ENCODE measurements at places on chromosomes 7 and 10. TPM values are rescaled to one million over a fixed set of nuclear protein-coding genes. Genes with fewer than 3 reads are reported as not detected.

DNA sequence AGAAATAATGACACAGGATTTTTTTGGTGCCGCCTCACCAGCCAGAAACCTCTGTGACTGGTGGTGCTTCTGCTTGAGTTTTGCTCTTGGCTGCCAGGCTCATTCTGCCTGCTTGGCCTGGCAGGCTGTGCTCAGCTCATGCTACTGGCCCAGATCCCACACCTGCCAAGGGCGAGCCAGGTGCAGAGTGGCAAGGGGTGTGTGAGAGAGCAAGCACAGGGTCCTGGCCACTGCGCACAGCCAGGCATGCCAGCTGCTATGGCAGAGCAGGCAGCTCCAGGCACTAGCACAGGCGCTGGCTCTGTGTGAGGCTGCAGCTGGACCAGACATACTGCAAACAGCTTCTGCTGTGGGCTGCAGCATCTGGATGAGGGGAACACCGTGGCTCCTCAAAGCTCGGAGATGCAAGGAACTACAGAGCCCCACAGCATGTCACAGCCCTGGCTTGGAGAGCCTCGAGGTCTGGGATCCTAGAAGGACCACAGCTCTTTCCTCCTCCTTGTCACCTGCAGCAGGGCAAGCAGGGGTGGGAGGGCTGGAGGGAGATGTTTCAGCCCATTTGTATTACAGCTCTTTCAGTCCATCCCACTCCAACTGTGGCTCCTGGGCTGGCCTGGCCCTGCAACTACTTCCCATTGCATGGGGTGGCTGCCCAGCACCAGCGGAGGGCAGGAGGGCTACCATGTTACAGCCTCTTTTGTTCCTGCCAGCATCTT is 313.4 kb upstream of the SEMA3C start:
- DNase-seq = no peak

The FAM25G gene
- not detected for total RNA-seq

The CCDC186 gene
- 22.9 TPM for total RNA-seq

The TEX36 gene
- total RNA-seq = not detected

DNA sequence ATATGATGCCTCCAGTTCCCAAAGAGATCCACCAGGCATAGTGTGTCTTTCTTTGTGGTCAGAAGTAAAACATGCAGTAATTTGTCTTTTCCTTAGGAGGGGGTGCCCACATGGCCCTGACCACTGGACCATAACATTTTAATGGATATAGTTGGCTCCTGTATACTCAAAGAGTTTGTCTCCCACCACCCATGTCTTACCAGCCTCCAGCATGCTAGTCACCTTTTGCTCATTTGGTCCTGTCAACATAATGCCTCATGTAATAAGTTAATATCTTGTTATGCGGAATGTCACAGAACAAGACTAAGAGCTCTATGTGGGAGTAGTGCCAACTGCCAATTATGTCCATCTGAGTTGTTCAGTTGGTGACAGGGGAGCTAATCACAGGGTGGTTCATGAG is 83.4 kb upstream of the IFRD1 start:
- no peak for DNase-seq

GRCh38 chr7:127252778-127253280 is at the start of gene GRM8:
TSS of gene GRM8 (minus strand) at chr7:127252941.
- DNase-seq = peak; percentile 87

The CUEDC2 gene
- total RNA-seq = 64.0 TPM

DNA sequence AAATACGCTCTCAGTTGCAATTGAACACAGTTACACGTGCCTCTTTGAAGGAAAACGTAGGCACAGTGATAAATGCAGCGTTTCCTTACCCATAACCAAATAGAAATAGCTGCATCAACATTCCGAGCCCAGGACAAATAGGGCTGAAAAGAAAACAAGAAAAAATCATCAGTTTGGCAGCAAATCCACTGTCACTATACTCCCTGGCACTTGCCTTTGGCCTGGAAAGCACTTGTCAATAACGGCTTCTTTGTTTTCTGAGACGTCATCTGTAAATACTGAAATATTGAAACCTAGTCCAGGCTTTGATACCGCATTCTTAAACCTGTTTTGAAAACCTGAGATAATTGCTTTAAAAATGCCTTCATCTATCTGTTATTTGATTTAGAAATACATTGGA is 167.2 kb upstream of the AKR1E2 start:
- DNase-seq = no peak

DNA sequence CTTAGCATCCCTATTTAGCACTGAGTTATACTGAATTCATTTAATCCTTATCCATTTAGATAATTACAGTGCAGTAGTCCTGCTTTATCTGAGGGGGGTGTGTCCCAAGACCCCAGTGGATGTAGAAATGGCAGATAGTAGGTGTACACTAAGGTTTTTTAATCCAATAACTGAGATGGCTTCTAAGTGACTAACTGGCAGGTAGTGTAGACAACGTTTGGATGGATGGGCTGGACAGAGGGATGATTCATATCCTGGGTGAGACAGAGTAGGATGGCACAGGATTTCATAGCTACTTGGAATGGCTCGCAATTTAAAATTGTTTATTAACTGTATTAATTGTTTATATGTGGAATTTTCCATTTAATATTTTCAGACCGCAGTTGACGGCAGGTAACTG is 295.6 kb downstream of the CCDC3 start:
- no peak for DNase-seq

DNA sequence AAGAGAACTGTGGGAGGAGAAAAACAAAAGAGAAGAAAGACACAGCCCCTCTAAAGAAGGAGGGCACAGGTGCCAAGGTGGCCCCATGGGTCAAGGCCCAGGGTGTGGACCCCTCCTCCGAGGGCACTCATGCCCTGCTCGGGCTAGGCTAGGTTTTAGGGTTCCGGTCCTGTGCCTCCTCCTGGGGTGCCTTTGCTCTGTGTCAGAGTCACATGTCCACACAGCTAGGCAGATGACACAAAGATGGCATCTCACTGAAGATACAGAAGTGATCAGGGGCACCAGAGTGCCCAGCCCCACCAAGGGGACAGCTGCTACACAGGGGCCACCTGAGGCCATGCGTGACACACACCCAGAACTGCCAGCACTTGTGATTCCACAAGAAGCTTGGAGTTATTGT is 116.4 kb upstream of the PPIF start:
- no peak for DNase-seq

DNA sequence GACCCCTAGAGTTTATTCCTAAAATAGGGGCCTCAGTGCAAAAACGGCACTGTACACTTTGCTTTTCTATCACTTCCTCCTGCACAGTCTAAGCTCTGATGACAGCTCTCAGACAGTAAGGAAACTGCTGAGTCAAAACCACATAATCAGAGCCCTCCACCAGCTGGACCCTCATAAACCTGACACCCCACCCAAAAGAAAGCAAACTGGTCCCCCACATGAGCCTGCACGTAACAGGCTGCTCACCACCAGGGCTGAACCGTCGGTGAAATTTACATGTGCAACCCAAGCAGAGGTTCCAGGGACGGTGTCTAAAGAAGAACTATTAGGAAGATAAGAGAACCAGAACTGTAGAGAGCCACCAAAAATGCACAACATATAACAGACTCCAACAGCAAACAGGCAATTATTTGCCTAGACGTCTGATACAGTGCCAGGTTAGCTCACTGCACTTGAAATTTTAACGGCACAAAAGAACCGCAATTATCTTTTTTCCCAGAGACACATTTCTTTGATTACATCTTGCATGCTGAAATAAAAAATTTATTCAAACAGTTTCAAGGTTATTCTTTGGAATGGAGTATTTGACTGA is 19.6 kb downstream of the SGMS1 start:
- no peak for DNase-seq

- no peak for DNase-seq
Measured at GRCh38 chr7:158759749-158760444, 55.3 kb upstream of the NCAPG2 start.

DNA sequence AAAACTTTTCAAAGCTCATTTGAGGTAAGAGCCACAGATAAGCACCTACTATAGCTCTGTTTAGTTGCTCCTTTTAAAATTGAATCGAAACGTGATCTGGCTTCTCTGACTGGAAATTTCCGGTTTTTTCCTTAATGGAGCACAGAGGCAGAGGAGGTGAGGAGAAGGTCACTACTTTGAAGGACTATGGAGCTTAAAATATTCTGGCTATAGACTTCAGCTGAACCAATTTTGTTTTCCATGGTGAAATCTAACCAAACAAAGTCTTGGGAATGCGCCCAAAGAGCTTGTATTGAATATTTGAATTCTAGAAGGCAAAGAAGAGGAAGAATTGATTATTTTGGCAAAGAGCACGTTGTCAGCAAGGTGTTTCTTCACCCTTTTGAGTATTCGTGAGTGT is 711.1 kb downstream of the SUGCT start:
- no peak for DNase-seq

- DNase-seq = peak; percentile 21
Measured at GRCh38 chr10:127679642-127680255, 57.2 kb upstream of the FOXI2 start.

GRCh38 chr10:97861924-97862323 is 12.3 kb downstream of the GOLGA7B start:
- peak; percentile 20 for DNase-seq

- no peak for DNase-seq
Measured at GRCh38 chr7:147923841-147924240, 666.7 kb upstream of the C7orf33 start.

DNA sequence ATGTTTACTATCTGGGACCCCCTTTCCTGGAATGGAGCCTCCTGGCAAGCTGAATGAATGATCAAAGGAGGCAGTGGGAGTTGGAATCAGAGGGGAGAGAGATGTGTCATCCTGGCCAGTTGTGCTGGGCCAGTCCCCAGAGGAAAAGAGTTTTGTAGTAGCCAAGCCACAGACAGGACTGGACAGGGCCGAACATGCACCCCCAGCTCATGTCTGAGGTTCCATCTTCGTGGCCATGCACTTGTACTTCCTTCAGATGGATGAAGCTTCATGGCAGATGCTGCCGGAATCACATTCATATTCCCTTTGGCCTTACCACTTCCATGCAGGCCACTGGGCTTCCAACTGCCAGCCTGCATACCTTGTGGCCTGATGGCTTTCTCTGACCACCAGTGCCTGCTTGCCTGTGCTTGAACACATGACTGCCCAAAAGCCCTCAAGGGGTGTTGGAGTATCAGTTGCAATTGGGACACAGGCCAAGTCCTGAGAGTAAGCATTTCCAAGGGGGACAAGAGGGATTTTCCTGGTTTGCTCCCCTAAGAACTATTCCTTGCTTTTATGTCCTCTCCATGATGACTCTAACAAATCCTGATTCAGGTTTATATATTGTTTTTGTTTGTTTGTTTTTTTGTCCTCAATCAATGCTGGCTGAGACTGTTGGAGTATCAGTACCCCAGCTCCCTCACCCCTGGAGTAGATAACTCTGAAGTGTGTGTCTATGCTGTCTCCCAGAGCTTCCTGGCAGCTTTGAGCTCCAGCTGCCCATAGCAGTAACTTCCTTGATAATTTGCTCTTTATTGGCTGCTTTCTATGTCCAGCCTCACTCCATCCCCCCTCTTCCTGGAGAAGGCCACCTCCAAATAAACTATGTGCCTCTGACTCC is 63.6 kb downstream of the TMEM130 start:
- DNase-seq = no peak

GRCh38 chr10:5268743-5269142 is 72.1 kb downstream of the AKR1C4 start:
- no peak for DNase-seq

Data from neural progenitor cell (in vitro differentiated cells).